Caki2 (cell line): ENCODE measurements at places on chromosomes 7 and 10.

GRCh38 chr10:130243015-130243414 is 106.8 kb downstream of the GLRX3 start:
- no peak for DNase-seq

DNA sequence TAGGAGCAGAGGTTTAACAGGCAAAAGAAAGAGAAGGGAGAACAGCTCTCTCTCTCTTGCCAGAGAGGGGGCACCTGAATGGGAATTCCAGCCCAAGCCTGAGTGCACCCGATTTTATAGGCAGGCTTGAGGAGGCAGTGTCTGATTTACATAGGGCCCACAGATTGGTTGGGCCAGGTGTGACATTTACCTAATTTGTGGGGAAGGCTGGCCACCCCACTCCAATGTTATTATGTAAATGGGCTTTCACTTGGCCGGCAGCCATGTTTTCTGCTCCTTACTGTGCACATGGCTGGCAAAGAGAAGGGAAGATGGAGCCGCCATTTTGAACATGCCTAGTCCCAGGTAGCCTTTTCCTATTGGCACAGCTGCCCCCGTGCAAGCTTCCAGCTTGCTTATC is 735.5 kb upstream of the AUTS2 start:
- no peak for DNase-seq

- DNase-seq = no peak
These were observed 59.3 kb downstream of the CREB3L2 start for GRCh38 chr7:137942484-137943115.

DNA sequence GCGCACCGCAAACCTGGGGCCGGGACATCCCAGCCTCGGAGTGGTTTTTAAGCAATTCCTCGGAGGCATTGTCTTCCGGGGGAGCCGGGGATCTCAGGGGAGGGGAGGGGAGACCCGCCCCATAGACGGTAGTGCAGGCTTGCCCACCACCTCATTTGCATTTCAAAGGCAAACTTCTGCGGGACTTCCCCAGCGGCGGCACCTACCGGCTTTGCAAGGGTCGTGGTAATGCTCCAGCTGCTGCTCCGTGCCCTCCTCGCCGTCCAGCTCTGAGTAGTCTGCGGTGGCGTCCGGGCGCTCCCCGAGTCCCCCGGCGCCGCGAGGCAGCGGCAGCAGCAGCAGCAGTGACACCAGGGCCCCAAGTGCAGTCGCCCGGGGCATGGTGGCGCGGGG is 425 bp downstream of the TLL2 start:
- DNase-seq = no peak

- DNase-seq = no peak
These were observed 128.9 kb downstream of the RGS10 start for GRCh38 chr10:119413471-119414080.
